ENCODE measurements at places on chromosomes 2 and 18. TPM values are rescaled to one million over a fixed set of nuclear protein-coding genes. Genes with fewer than 3 reads are reported as not detected.

The LDLRAD4 gene
- 30.1 TPM for total RNA-seq

DNA sequence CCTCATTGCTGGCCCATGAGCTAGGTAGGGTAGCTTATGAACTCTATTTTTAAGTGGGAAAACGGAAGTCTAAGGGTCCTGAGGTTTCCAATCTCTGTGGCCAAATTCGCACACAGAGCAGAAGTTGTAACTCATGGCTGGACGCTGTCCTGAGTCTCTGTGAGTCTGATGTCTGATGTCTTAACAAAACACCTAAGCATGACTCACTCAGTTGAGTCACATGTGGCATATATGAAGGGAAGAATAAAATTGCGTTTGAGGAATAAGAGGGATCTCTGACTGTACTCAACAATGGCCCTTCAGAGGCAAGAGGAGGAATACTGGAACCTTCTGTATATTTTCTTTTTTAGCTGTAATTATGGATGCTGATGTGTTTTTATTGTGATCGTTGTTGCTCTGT is 569.7 kb downstream of the RIT2 start:
- no peak for DNase-seq

- DNase-seq: no peak
Observed at GRCh38 chr2:59096973-59097372, 855.8 kb upstream of the FANCL start.

GRCh38 chr2:207930747-207931146 is 94.6 kb downstream of the PLEKHM3 start:
- no peak for DNase-seq

- no peak for DNase-seq
Observed at GRCh38 chr18:42281124-42281523, 326.1 kb downstream of the PIK3C3 start.

DNA sequence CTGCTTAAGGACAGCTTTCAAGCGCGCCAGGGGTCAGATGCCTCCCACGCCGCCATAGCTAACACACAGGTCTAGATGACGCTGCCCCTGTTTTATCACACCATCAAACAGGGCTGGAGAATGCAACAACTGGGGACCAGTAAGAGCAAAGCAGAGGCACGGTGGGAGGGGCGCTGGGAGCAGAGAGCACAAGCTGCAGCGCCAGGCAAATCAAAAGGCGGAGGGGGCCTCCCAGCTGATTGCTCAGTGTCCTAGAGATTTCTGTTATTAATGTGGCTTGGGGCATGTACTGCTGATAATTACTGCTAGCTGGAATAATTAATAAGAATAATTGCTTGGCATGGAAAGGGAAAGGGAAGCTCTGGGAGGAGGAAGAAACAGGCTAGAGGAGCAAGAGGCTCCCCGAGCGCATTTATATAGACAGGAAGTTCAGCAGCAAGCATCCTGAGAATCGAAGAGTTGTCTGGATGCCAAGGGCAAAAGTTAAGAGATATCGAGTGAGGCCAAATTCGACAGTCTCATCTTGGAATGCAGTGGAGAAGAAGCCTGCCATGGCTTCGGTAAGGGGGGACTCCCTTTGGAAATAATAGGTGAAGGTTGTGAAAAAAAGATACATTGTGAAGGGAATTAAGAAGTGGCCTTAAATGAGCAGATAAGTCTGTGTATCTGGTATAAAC is 104.5 kb upstream of the ZNF521 start:
- no peak for DNase-seq
